Hematopoietic multipotent progenitor cell treated with erythropoietin and hydrocortisone succinate and interleukin-3 and kit ligand, for 17 days (in vitro differentiated cells): ENCODE measurements at places on chromosomes 13 and 19.

GRCh38 chr13:52125547-52125946 is 3.3 kb downstream of the NEK5 start:
- no peak for DNase-seq

DNA sequence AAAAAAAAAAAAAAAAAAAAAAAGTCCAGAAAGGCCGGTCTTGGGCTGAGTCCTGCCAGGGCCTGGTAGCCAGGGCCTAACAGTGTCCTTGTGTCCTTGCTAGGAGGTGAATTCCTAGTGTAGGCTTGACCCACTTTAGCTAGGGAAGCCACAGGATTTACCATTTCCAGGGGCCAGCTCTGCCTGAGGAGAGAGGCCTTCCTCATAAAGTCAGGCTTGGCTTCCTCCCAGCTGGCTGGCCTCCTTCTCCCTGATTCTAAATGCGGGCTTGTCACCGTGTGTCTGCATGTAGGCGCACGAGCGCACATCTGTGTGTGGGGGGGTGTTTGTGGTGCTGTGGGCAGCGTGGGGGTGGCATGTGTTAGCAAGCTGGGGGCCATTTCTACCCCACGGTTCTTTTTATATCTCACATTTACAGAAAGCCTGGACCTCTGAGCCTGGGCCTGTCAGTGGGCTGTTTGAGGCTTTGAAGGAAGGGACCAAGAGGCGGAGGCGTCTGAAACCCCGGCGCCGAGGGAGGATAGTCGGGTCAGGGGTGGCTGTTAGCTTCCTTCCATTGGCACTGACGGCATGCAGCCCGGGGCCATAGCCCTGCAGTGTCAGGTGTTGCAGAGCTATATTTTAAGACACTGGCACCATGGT is 31.7 kb downstream of the IER2 start:
- DNase-seq: no peak

DNA sequence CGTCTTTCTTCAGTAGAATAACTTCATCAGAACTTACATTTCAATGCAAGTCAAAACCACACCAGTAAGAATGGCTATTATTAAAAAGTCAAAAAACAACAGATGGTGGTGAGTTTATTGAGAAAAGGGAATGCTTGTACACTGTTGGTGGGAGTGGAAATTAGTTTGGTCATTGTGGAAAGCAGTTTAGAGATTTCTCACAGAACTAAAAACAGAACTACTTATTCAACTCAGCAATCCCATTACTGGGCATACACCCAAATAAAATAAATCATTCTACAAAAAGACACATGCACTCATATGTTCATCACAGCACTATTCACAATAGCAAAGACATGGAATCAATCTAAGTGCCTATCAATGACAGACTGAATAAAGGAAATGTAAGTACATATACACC is 231.2 kb downstream of the NHLRC3 start:
- DNase-seq: no peak

DNA sequence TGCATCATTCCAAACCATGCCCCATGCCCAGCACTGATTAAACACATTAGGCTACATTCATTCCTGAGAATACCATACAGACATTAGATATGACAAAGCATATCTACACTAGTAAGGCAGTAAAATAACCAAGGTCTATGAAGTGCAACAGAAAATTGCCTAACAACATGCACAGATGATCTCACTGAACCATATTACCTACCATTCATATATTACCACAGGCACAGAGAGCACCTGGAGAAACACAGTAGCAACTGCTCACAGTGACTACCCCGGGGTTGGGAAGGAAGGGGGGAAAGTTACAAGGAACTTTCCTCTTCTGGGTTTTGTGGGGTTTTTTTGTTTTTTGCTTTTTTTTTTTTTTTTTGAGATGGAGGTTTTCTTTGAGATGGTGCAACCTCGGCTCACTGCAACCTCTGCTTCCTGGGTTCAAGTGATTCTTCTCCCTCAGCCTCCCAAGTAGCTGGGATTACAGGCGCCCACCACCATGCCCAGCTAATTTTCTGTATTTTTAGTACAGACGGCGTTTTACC is 669.6 kb downstream of the UQCRFS1 start:
- DNase-seq: no peak

DNA sequence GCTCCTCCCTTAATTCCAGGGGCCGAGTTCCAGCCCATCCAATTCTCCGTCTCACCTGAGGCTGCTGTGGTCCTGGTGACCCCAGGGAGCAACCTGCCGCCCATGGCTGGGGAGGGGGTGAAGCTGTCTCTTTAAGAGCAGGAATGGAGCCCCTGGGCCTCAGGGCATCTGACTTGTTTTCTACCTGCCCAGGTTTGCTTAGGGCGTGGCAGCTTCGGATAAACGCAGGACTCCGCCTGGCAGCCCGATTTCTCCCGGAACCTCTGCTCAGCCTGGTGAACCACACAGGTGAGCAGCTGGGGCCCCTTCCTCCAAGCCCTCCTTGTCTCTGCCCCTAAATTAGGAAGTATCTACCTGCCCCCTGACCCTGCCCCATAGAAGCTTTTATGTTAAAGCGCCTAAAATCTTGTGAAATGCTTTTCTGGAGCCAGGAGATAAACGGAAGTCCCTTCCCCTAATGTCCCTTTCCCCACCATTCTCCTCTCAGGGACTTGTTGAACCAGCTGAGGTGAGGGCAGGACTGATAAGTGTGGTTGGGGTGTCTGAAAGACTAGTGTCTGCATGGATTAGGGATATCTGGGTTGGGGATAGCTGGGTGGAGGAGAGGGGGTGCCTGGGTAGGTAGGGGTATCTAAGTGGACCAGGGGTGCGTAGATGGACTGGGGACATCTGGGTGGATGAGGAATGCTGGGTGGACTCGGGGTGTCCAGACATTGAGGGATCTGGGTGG is 614 bp downstream of the FXYD3 start:
- DNase-seq: no peak

DNA sequence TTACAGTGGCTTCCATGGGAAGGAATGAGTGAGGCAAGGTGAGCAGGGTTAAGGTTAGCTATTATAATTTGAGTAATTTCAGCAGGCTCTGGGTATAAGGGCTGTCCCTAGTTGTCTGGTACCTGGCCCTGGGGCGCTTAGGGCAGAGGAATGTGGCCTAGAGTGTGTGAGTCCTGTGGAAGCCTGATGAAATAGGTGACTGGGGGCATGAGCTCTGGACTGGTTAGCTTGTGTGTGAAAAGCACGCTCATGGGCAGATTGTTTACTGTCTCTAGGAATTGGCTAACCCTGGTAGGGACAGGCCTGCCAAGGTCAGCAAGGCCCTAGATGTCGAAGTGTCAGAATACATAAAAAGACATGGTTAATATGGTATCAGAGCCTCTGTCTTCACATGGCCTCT is 42.5 kb downstream of the SPRYD7 start:
- DNase-seq: no peak

DNA sequence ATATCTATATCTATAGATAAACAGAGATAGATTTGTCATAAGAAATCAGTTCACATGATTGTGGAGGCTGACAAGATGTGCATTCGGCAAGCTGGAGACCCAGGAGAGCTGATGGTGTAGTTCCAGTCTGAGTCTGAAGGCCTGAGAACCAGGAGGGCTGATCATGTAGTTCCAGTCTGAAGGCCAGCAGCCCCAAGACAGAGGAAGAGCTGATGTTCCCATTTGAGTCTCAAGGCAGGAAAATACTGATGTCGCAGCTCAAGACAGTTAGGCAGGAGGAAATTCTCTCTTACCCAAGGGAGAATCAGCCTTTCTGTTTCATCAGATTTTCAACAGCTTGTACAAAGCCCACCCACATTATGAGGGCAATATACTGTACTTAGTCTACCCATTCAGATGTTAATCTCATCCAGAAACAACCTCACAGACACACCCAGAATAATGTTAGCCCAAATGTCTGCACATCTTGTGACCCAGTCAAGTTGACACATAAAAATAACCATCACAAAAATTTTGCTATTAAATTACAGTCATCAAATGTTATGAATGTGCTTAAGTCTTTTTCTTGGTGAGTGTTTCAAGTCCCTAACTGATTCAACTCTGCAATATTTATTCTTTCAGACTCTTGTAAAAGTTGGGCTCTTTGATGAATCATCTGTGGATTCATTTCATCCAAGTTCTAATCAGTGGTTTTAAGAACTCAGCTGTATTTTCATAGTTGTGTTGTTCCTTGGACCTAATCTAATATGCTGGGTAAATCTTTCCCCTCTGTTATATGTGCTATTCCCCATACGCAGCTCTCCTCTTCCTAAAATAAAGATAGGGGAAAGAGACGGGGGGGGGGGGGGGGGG is 22.7 kb upstream of the LRCH1 start:
- DNase-seq: no peak

GRCh38 chr13:83620530-83621220 is 261.6 kb downstream of the SLITRK1 start:
- no peak for DNase-seq

DNA sequence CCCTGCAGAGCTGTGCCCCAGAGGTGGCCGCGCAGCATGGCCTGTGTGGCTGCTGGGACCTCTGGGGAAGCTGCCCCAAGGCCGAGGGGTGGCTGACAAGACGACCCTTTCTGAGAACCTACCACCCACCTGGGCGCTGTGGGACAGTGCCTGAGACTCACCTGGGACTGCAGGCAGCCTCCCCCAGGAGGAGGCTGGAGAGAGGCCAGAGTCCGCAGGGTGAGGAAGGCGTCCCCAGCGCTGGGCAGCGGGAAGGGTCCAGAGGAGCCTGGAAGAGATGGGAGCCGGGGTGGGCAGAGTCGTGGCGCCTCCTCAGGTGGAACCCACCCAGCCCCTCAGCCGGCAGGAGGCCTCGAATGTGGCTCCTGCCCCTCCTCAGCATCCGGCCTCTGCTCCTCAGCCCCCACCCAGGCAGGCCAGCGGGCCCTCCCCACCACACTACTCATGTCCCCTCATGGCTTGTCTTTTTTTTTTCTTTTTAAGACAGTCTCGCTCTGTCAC is 25.3 kb downstream of the CILP2 start:
- no peak for DNase-seq

- no peak for DNase-seq
Measured at GRCh38 chr19:23817519-23817918, 58.8 kb upstream of the ZNF681 start.

GRCh38 chr13:41931337-41931736 is 29.6 kb downstream of the VWA8 start:
- no peak for DNase-seq

DNA sequence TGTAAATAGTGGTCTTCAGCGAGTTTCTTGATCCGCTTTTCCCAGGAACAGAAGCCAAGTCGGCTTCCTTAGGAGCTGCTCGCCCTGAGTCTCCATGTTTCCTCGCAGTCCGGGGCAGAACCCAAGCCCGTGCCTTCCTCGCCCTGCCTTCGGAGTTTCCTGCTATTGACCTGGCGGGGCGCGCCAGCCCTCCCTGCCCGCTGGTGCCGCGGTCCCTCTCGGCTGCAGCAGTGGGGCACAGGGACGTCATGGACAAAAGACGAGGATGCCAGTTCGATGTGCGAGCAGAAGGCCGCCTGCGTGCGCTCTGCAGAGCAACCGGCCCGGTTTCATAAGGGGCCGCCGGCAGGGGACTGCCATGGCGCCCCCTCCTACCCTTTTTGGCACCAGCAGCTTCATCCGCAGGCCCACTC is 156.6 kb downstream of the TM9SF2 start:
- no peak for DNase-seq

- DNase-seq: no peak
Measured at GRCh38 chr13:25529425-25529824, 157.7 kb downstream of the ATP8A2 start.

GRCh38 chr19:43408043-43408442 is 6.6 kb upstream of the TEX101 start:
- no peak for DNase-seq

- no peak for DNase-seq
Measured at GRCh38 chr13:37453246-37453645, 145.3 kb downstream of the POSTN start.

GRCh38 chr13:68128297-68128915 is 898.3 kb upstream of the PCDH9 start:
- DNase-seq: no peak

DNA sequence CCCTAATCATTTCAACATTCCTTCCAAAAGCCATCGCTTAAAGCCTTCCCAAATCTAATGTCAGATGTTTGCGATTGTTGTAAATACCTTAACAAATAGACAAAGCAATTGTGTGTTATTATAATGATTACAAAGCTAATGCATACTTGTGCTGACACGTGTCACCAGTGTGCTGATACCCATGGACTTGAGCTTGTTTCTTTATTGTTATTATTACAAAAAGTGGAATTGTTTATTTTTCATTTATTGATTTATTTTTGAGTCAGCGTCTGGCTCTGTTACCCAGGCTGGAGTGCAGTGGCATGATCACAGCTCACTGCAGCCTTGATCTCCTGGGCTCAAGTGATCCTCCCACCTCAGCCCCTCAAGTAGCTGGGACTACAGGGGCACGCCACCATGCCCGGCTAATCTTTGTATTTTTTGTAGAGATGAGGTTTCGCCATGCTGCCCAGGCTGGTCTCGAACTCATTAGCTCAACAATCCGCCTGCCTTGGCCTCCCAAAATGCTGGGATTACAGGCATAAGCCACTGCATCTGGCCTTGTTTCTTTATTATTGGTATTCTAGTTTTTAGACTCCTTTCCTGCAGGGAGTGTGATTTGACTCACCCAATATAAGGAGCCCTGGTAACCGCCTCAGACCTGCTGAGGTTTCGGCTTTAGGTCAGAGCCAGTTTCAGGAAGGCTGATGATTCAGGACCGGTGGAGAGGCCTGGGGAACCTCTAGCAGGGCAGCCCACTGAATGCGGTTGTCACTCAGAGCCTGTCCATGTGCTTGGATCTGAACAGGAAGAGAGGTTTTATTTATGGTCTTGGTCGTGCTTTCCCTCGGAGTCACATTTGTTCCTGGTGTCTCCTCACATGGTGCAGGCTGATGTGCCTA is 2.1 kb upstream of the FBXO17 start:
- no peak for DNase-seq

DNA sequence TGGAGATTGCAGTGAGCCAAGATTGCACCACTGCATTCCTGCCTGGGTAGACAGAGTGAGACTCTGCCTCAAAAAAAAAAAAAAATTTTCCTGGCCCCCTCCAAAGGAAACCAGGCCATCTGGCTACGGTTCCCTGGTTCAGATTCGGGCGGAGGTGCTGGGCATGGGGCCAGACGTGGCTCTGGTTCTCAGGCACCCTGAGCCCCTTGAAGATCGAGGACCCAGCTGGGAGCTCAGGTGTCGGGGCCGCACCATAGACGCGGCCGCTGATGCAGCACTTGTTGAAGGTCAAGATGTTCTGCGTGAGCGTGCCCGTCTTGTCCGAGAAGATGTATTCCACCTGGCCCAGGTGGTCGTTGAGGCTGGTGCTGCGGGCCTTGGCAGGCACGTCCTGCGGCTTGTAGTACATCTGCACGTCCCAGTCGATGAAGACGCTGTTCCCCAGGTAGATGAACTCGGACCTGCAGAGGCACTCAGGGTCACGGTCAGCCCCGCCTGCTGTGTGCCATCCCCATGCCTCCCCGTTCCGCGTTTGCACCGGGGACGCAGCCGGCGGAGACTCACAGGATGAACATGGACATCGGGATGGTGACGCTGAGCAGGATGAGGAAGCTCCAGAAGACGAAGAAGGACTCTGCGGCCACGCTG is 12.3 kb downstream of the ATP8B3 start:
- DNase-seq: no peak
